ENCODE measurements at places on chromosomes 5 and 9. TPM values are rescaled to one million over a fixed set of nuclear protein-coding genes. Genes with fewer than 3 reads are reported as not detected.
A peak's percentile ranks its signal among the peaks of the same experiment; 100 is the strongest.

Gene PHF24
- total RNA-seq, result 25.6 TPM

Gene SEMA5A
- total RNA-seq, result 11.2 TPM

Gene CLK4
- total RNA-seq, result 72.4 TPM

Gene MED27
- 11.5 TPM for total RNA-seq

Gene FBP2
- total RNA-seq, result not detected

Gene PCDHGA6
- total RNA-seq, result 12.3 TPM

DNA sequence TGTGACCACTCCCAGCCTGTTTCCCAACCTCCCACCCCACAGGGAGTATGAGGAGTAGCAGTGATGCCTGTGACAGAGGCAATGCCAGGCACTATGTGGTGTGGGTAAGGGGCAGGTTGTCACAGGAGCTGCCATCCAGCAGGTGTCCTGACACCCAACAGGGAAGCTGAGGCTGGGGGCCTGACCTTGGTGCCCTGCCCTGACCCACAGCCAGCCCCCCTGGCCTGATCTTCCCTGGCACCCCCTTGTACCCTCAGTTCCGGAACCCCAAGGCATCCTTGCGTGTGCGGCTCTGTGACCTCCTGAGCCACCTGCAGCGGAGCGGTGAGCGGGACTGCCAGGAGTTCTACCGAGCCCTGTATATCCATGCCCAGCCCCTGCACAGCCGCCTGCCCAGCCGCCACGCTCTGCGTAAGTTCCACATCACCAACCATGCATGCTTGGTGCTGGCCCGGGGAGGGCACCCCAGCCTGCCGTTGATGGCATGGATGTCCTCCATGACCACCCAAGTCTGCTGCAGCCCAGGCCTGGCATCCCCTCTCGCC is 14.4 kb downstream of the CARD19 start:
- no peak for DNase-seq

DNA sequence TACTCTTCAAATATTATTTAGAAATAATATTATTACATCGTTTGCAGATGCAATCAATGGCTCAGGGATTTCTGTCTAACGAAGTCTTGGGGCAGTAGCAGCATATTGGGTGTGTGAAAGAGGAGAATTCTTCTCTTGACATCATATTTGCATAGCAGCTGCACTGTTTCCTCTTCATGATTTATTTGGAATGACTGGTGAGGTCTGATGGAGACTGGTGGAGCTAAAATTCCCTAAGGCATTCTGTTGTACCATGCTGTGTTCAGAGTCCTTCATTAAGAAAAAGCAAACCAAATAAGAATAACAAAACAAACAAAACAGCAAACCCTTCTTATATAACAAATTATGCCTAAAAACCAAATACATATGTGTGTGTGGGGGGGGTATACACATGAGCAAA is 177.6 kb downstream of the DIRAS2 start:
- no peak for DNase-seq

DNA sequence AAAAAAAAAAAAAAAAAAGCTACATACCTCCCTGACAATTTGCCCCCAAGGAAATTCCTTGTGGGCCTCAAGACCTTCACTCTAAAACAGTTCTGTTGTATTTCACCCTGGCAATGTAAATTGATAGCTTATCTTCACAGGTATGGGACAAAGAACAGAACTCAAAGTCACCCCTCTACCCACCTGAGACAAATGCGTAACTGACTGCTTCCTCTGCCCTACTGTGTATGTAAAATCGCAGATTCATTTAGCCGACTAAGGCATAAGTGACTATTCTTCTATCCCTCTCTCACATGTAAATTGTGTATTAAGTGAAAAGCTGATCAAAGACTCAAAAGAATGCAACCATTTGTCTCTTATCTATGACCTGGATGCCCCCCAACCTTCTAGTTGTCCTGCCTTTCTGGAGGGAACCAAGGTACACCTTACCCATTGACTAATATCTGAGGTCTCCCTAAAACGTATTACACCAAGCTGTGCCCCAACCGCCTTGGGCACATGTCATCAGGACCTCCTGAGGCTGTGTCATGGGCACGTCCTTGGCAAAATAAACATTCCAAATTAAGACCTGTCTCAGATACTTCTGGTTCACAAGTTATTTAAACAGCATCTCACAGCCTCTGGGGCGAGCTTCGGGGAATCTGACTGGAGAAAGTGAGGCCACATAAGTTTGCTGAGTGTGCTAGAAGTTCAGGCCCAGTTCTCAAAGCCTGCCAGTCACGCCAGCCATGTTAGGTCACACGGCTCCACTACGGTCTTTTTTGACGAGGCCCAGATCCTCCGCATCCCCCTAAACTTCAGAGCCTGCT is 954 bp downstream of the TBCA start:
- no peak for DNase-seq

GRCh38 chr5:173962436-173962972 is 26.5 kb upstream of the C5orf47 start:
- DNase-seq, result no peak

DNA sequence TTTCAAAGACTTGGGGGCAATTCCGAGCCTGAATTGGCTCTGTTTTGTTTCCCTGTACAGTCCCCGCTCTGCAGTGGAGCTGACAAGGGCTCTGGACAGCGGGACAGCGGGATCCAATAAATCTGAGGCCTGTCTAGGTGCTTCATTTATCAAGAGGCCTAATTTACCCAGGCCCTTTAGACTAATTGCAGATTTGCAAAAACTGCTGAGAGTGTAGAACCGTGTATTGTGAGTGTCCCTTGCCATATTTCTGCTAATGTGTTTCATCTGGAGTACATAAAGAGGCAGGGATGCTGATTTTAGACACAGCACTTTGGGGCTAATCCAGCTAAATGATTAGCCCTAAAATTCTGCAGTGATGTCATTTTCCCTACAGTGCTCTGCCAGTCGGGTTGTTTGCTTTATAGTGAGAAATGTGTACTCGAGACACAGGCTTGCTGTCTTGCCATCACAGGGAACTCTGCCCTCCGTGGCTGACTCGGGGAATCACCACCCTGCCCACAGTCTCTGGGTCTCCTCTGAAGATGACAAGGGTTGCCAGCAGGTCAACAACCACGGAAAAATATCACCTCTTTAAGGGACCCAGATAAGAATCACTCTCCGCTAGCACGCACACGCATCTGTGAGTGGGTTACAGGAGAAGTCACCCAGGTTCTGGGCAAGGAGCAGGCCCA is 592.0 kb downstream of the BNC2 start:
- no peak for DNase-seq

- no peak for DNase-seq
Measured at GRCh38 chr9:69363191-69363590, 38.2 kb downstream of the ENTREP1 start.

GRCh38 chr5:171492781-171493180 is 73.3 kb downstream of the FGF18 start:
- no peak for DNase-seq

GRCh38 chr5:149770236-149770635 is 40.1 kb downstream of the PPARGC1B start:
- DNase-seq, result no peak

- DNase-seq, result no peak
Measured at GRCh38 chr5:116448870-116449427, 125.7 kb downstream of the SEMA6A start.

GRCh38 chr5:1786621-1787471 is 12.8 kb downstream of the MRPL36 start:
- no peak for DNase-seq

GRCh38 chr5:172733131-172733973 is 37.6 kb downstream of the DUSP1 start:
- DNase-seq, result no peak

- no peak for DNase-seq
Measured at GRCh38 chr9:89748831-89749499, 144.2 kb downstream of the GADD45G start.

DNA sequence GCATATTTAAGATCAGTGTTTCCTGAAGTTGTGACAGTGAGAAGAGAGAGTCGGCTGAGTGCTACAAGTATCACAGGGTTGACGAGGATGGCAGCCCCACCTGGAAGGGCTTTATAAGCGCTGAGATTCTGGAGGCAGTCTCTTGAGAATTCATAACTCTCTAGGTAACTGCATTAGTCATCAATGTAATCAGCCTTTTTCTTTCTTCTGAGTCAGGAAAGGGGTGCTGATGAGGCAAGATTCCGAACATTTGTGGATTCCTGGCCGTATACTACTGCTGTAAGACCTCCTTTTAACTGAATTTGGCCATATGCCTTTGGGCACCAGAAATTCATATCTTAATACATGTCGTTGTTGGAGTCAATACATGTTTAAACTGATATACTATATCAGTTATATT is 6.6 kb upstream of the RNF20 start:
- no peak for DNase-seq

DNA sequence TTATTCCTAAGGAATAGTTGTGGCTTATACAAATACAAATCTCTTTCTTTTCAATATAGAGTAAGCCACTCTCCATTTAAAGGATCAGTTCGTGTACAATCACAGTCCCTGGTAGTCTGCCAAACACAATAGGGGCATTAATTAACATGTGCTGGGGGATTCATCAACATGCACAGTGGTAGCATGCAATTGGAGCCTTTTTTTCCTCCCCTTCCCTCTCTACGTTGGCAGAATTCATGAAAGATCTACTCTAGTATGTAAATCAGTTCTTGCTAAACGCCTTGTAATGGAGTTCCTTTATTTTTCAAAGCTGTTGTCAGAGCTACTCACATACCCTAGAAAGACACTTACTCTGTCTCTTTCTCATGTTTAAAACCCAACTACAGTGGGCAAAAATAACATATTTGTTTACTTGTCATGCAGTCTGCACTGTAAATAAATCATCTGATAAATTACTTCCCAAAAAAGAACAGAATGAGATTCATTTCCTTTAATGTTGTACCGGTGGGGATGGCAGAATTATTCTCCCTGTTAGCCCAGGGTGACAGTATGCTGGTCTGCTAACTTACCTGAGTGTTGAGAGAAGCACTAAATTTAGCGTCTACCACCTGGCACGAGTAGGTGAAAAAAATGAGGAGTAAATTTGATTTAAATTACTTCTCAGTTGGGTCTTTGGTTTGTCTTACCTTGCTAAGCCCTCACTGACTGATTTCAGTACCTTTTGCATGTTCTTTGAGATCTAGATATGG is 341.5 kb upstream of the CCNH start:
- no peak for DNase-seq

DNA sequence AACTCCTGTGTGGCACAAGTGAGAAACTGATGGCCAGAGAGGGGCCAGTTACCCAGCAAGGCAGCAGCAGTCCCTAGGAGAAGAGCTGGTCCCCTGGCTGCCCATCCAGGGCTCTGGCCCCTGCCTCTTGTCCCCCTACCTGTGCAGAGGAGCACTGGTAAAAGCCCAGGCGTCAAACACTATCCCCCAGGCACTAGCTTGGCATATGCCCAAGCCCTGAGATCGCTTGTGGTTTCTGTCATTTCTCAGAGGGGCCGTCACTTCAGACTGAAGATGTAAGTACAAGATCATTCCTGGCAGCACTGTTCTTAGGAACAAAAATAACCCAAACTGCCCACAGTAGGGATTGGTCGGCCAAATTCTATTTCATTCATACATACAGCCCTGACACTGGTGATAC is 53.9 kb downstream of the COL15A1 start:
- DNase-seq, result no peak

DNA sequence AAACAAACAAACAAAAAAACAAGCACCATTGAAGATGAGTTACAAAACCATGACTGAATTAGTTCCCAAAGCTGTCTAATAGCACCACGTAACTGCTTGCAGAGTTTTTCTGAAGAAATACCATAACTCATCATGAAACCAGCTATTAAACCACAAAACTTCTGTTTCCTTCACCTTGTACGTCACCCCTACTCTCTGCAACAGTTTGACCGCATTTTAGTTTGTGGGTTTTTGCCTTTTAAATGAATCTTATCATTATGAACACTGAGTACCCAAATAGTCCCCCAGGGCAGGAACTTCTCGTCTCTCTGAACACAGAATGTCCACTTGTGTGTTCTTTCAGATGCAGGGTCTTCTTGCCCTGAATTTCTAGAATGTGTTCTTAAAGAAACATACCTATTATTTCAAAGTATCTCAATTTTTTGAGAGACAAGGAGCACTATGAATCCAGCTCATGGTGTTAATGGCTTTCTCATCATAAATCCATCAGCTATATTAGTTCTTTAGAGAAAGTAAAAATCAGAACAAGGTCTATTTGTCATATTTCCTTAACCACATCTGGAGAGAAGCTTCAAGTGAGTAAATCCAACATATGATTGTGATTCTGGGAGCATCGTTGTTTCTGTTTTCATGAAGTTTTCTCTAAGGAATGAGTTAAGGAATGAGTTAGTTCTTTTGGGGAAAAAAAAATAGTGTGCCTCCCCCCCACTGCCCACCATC is 210.6 kb downstream of the AUH start:
- DNase-seq, result no peak

GRCh38 chr9:137286975-137287383 is 9.5 kb downstream of the TOR4A start:
- no peak for DNase-seq

DNA sequence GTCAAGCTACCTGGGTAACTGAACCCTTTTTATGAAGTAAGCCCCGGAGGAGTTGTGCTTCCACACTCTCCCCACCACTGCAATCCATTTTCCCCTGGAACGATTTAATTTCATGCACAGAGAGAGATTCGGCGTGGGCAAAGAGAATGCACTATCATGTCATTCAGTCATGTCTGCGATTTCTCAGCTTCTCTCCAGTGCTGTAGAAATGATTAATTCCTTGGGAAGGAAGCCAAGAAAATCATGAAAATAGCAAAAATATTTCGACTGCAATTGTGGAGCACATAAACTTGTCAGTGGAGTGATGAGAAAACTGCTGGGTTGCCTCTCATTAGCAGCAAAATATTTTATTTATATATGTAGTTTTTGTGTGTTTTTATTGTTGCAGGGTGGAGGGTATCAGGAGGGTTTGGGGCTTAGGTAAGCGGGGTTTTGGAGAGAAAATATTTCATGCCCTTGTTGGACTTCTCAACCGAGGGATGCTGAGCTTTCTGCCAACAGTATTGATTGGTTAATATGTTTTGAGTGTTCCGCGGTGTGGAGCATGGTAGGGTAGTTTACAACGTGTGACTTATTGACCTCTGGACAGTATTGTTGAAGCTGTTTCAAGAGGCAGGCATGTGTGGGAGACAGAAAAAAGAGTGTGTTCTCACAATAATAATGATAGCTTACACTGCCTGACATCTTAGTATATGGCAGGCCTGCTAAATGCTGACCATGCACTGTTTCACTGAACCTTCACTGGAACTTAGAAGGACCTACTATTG is 69.3 kb downstream of the SGCD start:
- DNase-seq, result no peak

GRCh38 chr9:137156567-137157375 is 13.1 kb downstream of the LRRC26 start:
- DNase-seq, result peak; percentile 50

- DNase-seq, result no peak
Measured at GRCh38 chr9:136379891-136380290, 6.4 kb upstream of the CARD9 start.

GRCh38 chr5:178298283-178298807 is 65.7 kb upstream of the PHYKPL start:
- DNase-seq, result no peak

DNA sequence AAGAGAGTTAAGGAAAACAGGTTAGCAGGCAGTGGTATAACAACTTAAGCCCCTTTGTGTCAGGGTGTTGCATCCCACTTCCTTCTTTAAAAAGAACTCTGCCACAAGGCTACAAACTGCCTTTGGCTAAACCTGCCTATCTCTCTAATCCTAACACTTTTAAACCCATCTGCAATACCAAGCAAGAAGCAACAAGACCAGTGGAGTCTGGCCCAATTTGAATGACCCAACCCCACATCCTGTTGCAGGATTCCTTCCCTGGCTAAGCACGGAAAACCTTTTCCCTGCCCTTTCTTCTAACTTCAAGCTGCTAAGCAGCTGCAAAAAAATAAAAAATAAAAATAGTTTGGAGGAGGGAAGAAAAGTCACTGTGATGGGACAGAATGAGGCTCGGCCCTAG is 27.1 kb downstream of the ABCA1 start:
- DNase-seq, result no peak

Data from occipital lobe (tissue), 3 donors.